ENCODE measurements at places on chromosomes 4 and X. TPM values are rescaled to one million over a fixed set of nuclear protein-coding genes. Genes with fewer than 3 reads are reported as not detected.

HMX1 gene
- total RNA-seq, result not detected

FHIP1A gene
- 0.28 TPM for total RNA-seq

DGAT2L6 gene
- 0.16 TPM for total RNA-seq

IQCM gene
- not detected for total RNA-seq

SLC16A2 gene
- 0.08 TPM for total RNA-seq

OTC gene
- total RNA-seq, result not detected

CC2D2A gene
- 0.67 TPM for total RNA-seq

DNA sequence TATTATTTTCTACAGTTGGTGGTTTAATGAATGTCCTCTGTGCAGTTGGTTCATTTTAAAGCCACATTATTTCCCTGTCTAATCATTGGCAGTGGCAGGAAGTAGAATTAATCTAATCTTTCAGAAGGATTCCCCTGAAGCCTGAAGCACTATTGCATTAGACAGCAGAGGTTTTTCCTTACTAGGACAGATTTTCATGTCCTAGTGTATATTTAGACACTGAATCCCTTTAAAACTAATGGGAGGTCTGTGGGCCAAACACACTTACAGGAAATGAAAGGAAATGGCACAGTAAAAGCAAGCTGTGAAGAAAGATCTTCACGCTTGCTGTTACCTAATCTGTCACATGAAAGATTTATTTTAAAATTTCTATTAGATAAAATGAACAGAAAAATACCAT, 165.2 kb downstream of the SLC39A8 start:
- no peak for DNase-seq

DNA sequence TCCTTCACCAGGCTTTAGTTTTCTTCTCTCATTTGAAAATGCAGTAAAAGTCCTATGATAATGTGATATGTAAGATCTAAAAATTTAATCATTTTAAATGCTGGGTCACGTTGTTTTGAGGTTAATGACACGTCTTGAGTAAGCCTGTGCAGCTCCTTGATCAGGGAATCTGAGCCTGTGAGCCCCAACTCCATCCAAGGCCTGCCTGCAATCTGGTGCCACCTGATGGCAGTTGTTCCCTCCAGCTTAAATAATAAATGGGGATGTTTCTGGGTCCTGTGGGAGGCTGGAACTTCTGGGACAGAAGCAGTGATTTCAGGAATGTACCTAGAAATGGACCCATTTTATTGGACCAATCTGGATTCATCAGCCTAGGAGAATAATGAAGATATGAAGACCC, 455.4 kb upstream of the ADGRL3 start:
- DNase-seq, result no peak

GRCh38 chr4:4225915-4226605, 669 bp downstream of the OTOP1 start:
- no peak for DNase-seq

- no peak for DNase-seq
Measured at GRCh38 chr4:93743022-93743421, 85.5 kb upstream of the ATOH1 start.

- DNase-seq, result no peak
Measured at GRCh38 chr4:125115941-125116340, 198.8 kb upstream of the FAT4 start.

DNA sequence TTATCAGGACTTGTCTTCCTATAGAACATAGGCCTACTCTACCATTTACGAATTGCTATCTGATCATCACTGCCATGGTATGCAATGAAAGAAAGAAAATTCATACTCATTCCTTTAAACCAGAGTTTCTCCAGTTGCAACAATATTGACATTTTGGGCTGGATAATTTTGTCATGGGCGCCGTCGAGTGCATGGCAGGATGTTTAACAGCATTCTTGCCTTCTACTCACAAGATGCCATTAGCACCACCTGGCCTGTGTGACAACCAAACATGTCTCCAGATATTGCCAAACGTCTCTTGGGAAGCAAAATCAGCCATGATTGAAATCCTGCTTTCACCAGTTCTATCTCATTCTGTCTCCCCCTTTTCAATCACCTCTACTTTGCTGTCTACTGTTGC, 63.6 kb upstream of the ARHGAP24 start:
- no peak for DNase-seq

DNA sequence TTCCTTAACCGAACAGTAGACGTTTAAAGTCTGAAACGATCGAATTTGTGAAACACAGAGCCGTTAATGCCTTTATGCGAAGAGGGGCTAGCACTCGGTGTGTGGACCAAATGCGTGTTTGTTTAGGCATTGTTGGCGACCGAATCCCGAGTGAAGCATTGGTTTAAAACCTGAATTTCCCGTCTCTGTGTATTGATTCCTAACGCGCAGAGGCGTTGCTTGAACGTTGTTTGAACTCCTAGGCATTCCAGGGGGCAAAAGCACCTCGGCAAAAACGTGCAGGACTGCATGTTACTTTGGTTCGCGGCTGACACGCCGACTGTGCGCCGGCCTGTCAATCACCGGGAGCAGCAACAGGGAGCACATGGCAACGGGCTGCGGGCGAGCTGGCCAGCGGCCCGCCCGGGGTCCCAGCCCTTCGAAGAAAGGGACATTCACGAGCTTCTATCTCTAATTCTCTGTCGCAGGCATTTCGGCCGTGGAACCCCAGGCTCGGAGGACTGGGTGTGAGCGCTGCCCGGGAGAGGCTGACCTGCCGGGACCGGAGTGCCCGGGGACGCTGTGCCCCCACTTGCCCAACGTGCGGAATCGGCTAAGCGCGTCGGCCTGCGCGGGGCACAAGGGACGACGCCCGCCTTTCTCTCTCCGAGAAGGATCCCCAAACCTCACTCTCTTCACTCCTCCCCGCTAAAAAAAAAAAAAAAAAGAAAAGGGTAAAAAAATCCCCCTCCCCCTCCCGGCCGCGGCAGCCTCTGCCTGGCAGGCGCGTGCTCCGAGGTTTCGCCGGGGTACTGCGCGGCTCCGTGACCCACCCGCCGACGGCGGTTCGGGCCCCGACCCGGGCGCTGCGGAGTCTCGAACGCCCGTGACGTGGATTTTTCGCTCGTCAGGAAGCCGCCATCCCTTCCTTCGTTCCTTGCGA, 810 bp downstream of the SPRY1 start:
- DNase-seq, result no peak

DNA sequence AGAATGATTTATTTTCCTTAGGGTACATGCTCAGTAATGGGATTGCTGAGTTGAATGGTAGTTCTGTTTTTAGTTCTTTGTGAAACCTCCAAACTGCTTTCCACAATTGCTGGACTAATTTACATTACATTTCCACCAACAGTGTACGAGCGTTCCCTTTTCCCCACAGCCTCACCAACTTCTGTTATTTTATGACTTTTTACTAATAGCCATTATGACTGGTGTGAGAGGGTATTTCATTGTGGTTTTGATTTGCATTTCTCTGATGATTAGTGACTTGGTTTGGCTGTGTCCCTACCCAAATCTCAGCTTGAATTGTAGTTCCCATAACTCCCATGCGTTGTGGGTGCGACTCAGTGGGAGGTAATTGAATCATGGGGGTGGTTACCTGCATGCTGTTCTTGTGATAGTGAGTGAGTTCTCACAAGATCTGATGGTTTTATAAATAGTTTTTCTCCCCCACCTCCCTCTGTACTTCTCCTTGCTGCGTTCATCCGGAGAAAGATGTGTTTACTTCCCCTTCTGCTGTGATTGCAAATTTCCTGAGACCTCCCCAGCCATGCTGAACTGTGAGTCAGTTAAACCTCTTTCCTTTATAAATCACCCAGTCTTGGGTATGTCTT, 95.1 kb downstream of the GBA3 start:
- no peak for DNase-seq

DNA sequence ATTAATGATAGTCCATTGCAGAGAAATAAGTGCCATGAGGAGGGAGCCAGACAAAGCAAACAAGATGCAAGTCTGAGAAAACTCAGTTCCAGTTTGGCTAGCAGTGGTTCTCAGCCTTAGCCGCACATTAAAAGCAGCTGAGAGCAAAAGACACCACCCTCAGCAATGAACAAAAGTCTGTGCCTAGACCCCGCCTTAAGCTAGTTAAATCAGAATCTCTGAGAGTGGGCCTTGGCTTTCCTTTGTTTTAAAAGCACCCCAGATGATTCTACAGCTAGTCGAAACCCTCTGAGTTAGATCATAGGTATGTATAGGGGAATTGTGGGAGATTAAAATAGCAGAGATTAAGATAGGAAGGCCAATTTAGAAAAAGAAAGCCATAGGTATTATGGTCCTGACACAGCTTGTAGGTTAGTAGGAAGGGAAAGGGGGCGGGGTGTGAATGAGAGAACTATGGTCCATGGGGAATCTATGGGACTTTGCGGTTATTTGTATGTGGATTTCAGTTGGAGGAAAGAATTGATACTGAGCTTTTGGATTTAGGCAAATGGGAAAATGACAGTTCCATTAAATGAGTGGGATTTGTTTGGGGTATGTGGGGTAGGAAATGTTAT, 12.0 kb downstream of the SPRY1 start:
- no peak for DNase-seq

DNA sequence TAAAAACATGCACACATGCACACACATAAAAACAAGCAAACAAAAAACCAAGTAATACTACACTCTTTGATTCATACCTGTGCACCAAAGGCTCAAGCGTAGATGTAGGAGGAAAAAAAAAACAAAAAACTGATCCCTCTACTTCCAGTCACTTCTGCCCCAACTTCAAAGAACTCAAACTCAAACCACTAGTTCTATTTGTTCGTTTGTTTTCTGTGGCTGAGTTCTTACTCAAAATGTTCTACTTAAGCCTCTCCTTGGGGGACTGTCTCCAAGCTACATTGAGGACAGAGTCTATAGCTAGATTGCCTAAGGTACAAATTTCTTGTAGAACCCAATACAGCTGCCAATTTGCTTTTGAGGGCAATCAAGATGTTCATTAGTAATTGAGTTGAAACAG, 171.0 kb upstream of the ATOH1 start:
- no peak for DNase-seq

DNA sequence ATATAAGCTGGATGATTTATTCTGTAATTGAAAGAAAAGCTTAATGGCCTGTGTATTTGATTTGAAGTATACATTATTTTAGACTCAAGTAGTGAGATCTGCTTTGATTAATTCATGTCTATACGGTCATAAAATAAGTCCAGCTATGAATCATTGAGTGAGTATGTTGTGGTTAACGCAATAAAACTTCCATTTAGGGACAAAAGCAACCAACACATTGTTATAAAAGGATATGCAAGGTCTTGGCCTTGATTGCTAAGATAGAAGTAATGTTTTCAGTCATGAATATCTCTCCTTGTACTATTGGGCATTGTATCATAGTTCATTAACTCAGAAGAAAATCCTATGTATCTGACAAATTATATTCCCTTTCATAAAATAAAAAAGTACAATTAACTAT, 162.1 kb downstream of the EPHA5 start:
- no peak for DNase-seq

GRCh38 chr4:122500852-122501501, 44.5 kb upstream of the IL2 start:
- DNase-seq, result no peak

- DNase-seq, result no peak
Measured at GRCh38 chr4:174707051-174707676, 121.9 kb downstream of the GLRA3 start.

DNA sequence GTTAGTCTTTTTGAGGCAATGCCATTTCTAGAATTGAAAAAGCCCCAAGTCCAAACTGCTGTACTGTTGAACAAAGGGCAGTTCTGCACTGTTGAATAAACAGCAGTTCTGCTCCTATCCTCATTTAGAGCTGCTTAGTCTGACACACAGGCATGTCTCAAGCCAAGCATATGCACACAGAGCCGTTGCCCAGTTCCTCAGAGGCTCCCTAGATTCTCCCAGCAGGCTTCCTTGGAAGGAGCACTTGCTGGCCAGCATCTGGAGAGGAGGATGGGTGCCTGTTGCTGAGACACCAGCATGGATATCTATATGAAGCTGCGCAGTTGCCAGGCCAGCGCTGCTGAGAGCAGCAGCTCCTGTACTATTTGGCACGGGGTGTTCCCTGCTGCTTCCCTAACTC, 138.3 kb upstream of the USP38 start:
- no peak for DNase-seq

GRCh38 chr4:96955226-96955625, 1115.3 kb downstream of the PDHA2 start:
- DNase-seq, result no peak

DNA sequence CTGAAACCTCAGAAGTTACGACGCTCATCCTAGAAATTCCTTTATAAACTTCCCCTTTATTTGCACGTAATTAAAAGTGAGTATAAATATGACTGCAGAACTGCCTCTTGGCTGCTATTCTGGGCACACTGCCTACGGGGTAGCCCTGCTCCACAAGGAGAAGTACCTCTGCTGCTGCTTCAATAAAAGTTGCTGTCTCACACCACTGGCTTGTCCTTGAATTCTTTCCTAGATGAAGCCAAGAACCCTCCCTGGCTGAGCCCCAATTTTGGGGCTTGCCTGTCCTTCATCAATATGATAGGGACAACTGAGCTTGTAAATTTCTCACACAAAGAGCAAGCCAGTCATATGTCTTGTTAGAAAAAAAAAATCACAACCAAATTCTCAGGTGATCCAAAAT, 115.8 kb downstream of the VEGFC start:
- DNase-seq, result no peak

DNA sequence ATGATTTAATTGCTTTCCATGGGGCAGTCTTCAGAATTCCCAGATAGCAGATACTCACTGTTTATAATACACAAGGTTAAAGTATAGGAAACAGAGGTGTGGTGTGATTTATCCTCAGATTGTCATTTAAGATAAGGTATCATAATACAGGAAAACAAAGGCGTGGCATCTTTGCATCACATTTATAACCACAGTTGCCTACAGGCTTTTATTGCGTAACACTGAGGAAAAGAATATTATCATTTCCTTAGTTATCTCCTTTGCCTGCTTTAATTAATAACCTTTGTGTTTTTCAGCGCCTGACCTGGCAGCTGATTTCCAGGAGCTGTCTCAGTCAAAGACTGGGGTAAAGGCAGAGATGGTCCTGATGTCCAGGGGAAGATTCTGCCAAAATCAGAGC, 68.8 kb downstream of the SSX7 start:
- no peak for DNase-seq
